ENCODE measurements at places on chromosomes 16 and 17.

- DNase-seq = no peak
Measured at GRCh38 chr16:85353839-85354685, 241.8 kb upstream of the CIBAR2 start.

GRCh38 chr17:43900858-43901754 is 6.2 kb downstream of the MPP2 start:
- DNase-seq = no peak

DNA sequence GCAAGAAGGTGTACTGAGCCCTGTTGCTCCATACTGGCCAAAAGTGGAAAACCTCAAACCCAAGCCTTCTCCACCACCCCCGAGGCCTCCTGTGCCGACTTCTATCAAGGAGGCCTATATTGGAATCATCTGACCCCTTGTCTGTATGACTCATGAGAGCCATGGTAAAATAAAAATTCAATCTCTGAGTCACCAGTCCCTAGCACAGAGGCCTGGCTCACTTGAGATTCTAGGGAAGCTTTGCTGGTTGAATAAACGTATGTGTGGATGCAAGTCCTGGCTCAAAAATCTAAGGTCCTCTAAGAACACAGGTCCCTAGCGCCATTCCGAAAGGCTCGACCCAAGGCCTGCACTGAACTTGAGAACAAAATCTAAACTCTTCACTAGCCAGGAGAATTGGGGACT is 15.0 kb downstream of the NSMCE1 start:
- DNase-seq = no peak

GRCh38 chr16:84821728-84822689 is 2.2 kb downstream of the CRISPLD2 start:
- no peak for DNase-seq

- no peak for DNase-seq
Measured at GRCh38 chr17:75367312-75367711, 38.2 kb downstream of the GRB2 start.
